Smooth muscle cell of the pulmonary artery (primary cell): ENCODE measurements at places on chromosomes 13 and 19. TPM values are rescaled to one million over a fixed set of nuclear protein-coding genes. Genes with fewer than 3 reads are reported as not detected.

The CACNG7 gene
- total RNA-seq, result 1.7 and 7.2 TPM in 2 replicates

The ANGPTL8 gene
- total RNA-seq, result not detected in 2 replicates

The MIR17HG gene
- 1.9 and 3.8 TPM in 2 replicates for total RNA-seq

The IGFL1 gene
- total RNA-seq, result not detected in 2 replicates

The SERTM1 gene
- not detected in 2 replicates for total RNA-seq

The IQCN gene
- 0.33 and 1.1 TPM in 2 replicates for total RNA-seq

The PHF11 gene
- total RNA-seq, result 14.5 and 16.5 TPM in 2 replicates

The ZNF225 gene
- 5.6 and 7.4 TPM in 2 replicates for total RNA-seq

The NXNL1 gene
- not detected in 2 replicates for total RNA-seq
